ENCODE measurements at places on chromosomes 2 and 18.

GRCh38 chr2:217414429-217414828 lies 554.6 kb upstream of the TNP1 start:
- no peak for DNase-seq

- no peak for DNase-seq
Measured at GRCh38 chr2:61885896-61886603, 2.4 kb downstream of the CCT4 start.

GRCh38 chr2:38960609-38961320 lies 71.1 kb downstream of the ARHGEF33 start:
- DNase-seq: no peak

DNA sequence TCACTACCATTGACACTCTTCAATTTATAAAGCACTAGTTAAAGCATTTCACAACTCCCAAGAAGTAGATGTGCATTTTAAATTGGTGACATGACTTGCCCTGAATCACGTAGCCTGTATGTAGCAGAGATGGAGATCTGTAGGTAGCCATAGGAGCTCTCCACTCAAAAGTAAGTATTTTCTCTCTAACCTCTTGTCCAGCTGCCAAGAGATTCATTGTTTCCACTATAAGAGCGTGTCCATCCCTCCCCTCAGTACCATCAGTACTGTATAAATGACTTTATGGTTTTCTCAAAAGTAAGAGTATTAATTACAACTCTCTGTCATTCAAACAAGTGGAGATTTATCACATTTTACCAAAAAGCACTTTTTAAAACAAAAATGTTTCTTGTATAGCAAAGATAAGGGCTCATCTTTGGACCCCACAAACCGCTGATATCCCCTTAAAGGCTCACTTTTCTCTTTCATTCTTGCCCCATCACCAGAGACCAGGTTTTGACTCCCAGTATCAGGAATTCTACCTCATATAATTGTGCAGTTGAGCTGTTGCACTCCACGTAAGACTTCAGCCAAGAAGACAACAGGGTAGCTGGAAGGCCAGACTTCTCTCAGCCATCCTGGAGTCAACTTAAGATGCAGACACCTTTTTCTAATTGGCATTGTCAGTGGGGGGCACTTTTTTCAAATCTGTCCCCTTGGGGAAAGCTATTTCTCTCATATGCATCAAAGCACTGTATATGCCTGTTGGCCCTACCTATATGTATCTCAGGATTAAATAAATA lies 78.0 kb upstream of the GALNT5 start:
- DNase-seq: no peak

DNA sequence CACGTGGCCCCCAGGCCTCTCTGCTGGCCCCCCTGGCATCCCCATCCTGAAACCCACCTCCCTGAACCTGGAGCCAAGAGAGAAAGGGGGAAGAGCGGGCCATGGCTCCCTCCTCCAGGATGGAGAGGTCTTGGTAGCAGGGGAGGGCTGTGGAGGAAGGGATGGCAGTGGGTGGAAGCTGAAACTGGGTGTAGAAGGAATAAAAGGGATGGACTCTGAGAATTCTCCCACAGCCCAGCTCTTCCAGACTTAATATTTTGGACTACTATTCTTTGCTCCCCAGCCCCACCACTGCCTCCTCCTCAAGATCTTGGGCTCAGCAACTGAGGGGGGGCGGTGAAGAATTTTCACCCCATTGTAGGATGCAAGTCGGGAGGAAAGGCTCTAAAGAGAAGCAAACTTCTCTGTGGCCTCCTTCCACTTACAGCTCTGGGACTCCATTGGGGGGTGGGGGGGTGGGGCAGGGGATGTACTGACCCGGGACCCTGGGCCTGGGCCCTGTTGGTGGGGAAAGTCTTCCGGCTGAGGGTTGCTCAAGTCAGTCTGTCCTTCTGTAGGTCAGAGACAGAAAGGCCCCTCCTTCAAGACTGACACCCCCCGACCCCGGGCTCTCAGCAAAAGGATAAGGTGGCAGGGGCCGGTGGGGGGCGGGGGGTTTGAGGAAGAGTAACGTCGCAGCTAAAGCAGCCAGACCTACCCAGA lies 501 bp downstream of the TNS1 start:
- DNase-seq: no peak

DNA sequence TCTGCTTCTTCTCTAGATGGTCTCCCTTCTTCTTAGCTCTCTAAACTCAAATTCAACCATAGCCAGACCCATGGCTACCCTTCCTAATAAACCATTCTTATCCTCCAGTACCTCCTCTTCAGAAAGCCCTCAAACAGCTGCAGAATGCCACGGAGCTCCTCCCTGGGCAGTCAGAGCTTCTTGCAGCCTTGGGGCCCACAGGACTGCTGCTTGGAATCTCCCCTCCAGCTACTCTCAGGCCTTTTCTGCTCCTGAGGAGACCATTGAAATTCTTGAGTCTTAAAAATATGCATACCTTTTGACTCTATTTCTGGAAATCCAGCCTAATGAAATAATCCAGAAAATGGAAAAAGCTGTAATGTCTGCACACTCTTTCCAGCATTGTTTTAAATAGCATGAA lies 30.7 kb downstream of the EFR3B start:
- DNase-seq: no peak

GRCh38 chr2:57368190-57368589 lies 678.4 kb upstream of the VRK2 start:
- no peak for DNase-seq

All from ecto neural progenitor cell (in vitro differentiated cells).